Kidney tubule cell (primary cell): ENCODE measurements at places on chromosomes 3 and 15.

DNA sequence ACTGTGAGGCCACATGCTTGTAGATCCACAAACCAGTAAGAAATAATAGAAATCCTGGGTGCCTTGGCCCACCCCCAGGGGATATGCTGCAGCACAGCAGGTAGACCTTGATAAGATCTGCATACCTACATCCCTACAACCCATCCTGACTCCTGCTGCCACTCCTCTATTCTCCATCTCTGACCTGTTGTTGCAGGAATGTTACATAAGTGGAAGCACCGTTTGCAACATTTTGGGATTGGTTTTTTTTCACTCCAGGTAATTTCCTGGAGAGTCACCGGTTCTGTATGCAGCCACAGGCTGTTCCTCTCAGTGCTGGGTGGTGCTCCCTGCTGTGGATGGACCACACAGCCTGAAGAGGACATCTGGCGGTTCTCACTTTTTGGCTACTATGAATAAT, 16.1 kb upstream of the CSPG5 start:
- no peak for DNase-seq

DNA sequence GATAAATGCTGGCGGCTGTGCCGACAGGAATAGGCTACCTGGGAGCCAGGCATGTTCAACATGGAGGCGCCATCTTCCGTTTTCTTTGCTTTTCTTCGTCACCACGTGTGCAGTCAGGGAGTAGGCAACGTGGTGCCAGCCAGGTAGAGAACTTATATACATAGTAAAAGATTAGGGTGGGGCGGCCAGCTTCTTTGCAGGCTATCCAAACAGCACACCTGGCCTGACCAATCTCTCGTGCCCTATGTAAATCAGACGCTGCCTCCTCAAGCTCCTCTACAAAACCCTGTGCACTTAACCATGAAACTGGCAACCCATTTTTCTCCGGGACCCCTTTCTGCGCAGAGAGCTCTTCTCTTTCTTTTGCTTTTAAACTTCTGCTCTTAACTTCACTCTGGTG, 28.6 kb upstream of the OR5K4 start:
- DNase-seq: no peak

DNA sequence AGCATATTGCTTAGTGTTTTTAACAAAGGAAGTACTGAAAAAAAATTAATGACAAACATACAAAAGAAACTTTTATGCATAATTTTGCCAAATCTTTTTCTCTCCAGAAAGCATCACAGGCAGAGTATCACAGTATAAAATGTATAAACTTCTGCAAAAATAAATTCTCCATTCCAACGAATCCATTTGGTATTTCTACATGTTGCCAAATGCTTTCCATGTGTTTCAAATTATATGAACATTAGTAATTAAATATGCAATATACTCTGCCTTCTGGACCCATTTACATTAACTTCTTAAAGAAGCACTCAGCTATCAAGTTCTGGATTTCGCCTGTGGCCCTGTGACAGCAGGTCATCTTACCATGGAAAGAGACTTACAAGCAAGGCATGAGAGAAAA, 189.1 kb upstream of the ALCAM start:
- DNase-seq: no peak

- DNase-seq: peak; percentile 20
Measured at GRCh38 chr3:190728574-190729246, 133.8 kb downstream of the GMNC start.

GRCh38 chr15:55700876-55701275, 42.1 kb downstream of the PRTG start:
- DNase-seq: no peak

- DNase-seq: no peak
Measured at GRCh38 chr3:113105966-113106660, 105.2 kb upstream of the BOC start.

GRCh38 chr3:108079877-108080276, 11.0 kb downstream of the CD47 start:
- DNase-seq: no peak

- peak; percentile 84 for DNase-seq
Measured at GRCh38 chr15:57609805-57610529, 18.3 kb downstream of the MYZAP start.

DNA sequence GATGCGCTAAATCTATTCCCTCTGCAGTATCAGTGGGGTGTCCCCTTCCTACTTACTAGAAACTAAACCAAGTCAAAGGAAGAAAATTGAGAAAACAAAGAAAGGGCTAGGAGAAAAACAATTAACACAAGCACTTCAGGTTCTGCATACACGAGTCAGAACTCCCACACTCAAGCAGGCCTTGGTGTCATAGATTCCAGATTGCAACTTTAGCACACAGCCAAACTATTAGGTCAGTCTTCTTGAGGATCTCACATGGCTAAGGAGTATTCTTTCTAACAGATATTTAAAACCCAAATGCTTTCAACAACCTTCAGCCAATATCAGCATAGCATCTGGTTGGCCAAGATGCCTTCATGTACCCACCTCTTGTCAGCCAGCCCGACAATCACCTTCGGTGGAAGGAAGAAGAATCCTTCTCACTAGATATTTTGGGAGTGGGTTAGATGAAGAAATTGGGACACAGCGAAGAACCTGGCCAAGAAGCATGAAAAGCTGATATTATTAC, 340.0 kb downstream of the VPS13C start:
- no peak for DNase-seq

- DNase-seq: peak; percentile 25
Measured at GRCh38 chr15:69141286-69141701, 19.1 kb upstream of the GLCE start.

DNA sequence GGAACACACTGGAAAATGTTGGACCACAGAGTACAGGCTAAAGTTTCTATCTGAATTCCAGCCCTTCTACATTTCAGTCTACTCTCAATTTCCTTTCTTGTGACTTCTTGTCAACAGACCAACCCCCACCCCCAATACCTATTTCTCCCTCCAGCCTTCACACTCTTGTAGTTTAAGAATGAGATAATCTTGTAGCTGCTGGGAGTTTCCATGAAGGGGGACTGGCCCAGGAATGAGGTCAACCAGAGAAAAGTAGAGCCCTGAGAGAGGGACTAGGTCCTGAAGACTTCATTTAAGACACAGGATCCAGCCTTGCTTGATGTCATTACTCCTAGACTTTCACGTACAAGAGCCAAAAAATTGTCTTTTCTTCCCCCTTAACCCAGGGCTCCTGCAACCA, 29.5 kb upstream of the FAM107A start:
- peak; percentile 34 for DNase-seq

DNA sequence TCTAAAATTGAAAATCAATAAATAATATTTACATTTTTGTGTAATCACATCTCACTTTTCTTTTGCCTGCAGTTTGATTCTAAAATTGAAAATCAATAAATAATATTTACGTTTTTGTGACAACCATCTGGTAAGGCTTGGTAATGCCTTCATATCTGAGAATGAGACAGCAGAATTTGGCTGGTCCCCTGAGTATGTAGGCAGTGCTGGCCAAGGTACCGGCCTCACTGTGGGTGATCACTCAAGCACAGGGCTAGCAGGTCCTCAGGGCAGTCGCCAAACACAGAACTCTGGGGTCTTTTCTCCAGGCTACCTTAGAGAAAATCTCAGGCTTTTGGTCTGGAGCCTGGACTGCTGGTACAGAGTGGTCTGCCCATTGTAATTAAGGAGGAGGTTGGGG, 26.2 kb downstream of the RTP3 start:
- no peak for DNase-seq

- DNase-seq: peak; percentile 61
Measured at GRCh38 chr15:85331655-85332285, 48.6 kb upstream of the AKAP13 start.

GRCh38 chr15:64809649-64810496, 15.6 kb downstream of the PIF1 start:
- peak; percentile 66 for DNase-seq

DNA sequence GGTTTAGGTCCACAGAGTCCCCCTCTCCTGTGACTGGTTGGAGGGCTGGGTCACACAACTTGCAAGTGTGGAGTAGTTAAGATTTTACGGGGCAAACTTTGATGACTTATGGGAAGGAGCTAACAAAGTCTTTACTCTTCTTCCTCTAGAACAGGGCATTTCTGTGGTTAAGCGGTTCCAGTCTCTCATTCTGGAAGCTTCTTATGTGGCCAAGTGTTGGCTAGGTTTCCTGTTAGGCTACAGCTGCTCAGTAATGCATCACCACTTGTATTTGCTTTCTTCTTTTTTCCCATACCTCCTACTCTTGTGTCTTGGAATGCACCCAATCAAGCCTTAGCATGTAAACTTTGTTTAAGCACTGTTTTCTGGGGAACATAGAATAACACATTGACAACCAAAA, 100.6 kb upstream of the PLAAT1 start:
- no peak for DNase-seq

- DNase-seq: no peak
Measured at GRCh38 chr3:8338424-8338823, 163.2 kb upstream of the LMCD1 start.

- DNase-seq: no peak
Measured at GRCh38 chr3:159795681-159796175, 192.9 kb upstream of the IL12A start.

DNA sequence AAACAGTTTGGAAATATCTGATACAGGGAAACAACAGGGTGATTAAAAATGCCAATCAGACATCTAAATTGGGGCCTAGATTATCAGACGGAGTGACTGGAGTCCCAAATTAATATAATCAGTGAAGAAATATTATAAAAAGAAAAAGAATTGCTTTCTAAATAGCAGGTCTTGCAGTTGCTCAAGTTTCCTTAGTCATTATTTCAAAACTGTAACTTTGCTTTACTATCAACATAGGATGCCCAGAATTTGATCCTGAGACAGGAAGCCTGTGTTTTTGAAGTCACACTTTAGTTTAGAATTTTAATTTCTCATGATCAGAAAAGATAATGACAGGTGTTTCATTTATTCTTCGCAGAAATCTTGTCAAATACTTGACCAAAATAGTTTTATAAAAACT, 105.9 kb downstream of the IL1RAP start:
- no peak for DNase-seq

GRCh38 chr3:135897715-135898114, 67.8 kb upstream of the PPP2R3A start:
- peak; percentile 41 for DNase-seq

GRCh38 chr3:54486317-54486716, 364.0 kb downstream of the CACNA2D3 start:
- no peak for DNase-seq

- no peak for DNase-seq
Measured at GRCh38 chr3:2896308-2896939, 213.8 kb downstream of the IL5RA start.

DNA sequence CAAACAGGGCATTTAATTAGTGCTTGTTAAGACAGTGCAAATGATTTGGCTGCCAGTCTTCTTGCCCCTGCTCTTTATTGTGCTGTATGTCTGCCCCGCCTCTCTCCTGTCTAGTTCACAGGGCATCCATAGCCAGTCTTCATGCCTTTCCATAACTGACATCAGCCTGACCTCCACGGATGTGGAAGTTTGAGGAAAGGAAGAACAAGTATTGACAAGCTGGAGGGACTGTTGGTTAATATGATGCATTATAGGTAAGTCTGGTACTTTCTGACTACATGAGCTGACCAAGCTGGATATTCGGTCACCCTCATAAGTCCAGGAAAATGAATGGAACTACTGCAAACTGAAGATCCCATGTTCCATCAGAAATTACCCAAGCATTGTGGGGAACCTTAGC, 325.9 kb downstream of the TIGIT start:
- no peak for DNase-seq

DNA sequence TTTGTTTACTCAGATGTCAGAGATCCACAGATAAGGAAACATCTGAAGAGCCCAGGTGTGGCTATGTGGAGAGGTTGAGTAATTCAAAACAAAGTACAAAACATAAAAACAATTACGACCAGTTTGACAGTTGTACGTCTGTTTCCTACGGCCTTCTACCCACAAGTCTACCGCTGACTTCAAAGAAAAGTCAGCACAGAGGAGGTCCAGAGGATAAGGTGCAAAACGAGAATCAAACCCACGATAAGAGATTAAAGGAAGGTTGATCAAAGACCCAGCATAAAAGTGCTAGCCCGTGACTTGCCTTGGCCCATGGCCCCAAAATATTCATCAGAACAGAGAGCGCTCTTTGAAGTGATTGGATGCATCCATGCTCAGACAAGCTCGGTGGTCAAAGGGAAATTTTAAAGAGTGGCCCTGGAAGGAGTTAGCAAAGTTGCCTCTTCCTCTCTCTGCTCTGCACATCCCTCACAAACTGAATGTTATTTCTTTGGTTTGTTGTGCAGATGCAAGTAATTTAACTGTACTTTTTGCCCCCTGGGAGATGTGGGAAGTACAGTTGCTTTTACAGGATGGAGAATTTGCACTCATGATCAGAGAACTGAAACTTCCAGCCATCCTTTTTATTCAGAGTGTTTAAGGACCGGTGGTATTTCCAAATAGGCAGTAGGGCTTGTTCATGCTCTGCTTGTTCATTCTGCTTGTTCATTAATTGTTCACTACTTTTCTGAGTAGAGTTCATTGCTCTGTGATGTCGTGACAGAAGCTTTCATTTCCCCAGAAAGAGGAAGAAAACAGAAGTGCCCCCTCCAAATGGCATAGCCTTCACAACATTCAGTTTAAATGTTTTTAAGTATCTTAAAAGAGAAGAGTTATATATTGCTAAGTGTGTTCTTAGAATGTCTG, 31.1 kb downstream of the MME start:
- DNase-seq: no peak

DNA sequence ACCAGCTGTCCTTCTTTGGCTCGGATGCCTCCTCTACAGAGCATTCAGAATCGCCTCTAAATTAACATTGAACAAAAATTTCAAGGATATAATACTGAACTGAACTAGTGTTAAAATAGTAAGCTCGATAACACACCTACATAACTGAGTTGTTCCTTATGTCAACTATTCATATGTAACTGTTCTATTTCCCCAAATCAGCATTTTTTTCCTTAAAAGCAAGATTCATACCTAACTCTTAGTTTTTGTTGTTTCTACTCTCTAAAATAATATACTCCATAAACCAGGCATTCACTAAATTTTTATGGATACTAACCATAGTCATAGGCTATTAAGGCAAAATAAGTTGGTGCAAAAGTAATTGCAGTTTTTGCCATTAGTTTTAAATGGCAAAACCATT, 32.7 kb upstream of the OSTN start:
- DNase-seq: no peak

- DNase-seq: no peak
Measured at GRCh38 chr3:177878192-177878591, 658.0 kb upstream of the KCNMB2 start.
